ENCODE measurements at places on chromosomes 12 and 14.

DNA sequence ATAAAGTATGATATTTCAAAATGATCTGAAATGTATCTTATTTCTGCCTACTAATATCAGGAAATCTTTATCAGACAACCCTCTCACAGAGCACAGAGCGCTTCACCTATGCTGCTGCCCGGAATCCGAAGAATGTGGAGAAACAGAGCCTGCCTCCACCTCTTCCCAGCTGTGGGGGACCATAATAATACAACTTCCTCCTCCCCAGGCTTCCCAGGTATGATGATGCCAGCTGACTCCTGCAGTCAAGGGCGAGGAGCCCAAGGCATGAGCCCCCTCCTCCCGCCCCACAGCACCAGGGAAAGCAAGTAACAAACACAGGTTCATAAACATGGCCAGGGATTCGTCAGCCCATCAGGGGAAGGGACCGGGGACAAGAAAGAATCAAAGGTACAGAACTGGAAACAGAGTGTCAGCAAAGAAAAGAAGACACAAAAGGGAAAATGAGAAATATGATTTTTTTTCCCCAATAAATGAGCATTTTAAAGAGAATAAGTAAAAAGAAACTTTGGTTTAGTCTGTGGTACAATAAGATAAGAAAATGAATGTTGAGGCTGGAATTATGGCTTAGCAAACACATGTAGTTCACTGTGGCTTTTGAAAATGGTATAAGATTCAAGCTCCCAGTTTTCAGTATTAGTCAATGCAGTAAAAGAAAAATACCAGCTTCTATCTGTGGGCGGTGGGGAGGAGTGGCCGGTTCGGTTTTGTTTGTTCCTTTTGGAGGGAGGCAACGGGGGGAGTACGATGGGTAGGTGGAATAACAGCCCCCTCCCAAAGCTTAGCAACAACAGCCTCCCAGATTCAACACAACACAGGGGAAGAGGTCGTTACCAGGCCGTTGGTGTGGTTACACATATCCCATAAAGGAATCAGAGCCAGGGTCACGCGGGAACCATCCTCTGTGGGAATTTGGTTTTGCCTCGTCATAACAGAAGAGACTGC, 68.3 kb downstream of the SETD3 start:
- DNase-seq: no peak

DNA sequence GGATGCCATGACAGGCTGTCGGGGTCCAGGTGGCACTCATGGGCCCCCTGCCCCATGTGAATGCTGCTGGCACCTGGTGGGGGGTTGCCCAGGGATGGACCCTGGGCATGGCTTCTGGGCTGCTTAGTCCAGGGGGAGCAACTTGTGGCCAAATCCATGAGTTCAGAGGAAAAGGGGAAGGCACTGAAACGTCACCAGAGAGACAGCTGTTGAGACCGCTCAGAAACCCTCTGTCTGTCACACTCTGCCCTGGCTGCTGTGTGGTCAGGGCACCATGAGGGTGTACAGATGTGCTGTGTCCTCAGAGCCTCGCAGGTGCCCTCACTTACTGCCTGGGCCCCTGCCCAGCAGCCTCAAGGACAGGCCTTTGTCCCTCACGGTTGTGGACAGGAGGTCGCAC, 9.4 kb downstream of the CLBA1 start:
- DNase-seq: no peak

DNA sequence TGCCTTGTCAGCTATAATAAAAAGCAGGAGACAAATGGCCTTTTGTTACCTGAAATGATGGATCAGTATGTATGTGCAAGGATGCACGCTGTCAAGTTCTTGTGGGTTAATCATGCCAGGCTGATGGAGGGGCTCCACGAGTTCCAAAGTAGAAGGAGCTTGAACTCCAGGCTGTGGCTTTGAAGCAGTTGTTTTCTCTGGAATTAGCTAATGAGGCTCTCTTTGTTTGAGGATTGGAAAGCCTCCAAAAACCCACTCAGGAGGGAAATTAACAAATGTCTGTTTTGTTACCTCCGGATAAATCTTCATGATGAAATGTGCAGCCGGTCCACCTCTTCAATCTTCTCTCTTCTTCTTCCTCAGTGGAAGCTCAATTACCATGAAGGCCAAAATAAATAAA, 605.5 kb downstream of the DIO2 start:
- no peak for DNase-seq

GRCh38 chr12:94145191-94145983, 3.0 kb upstream of the PLXNC1 start:
- no peak for DNase-seq

DNA sequence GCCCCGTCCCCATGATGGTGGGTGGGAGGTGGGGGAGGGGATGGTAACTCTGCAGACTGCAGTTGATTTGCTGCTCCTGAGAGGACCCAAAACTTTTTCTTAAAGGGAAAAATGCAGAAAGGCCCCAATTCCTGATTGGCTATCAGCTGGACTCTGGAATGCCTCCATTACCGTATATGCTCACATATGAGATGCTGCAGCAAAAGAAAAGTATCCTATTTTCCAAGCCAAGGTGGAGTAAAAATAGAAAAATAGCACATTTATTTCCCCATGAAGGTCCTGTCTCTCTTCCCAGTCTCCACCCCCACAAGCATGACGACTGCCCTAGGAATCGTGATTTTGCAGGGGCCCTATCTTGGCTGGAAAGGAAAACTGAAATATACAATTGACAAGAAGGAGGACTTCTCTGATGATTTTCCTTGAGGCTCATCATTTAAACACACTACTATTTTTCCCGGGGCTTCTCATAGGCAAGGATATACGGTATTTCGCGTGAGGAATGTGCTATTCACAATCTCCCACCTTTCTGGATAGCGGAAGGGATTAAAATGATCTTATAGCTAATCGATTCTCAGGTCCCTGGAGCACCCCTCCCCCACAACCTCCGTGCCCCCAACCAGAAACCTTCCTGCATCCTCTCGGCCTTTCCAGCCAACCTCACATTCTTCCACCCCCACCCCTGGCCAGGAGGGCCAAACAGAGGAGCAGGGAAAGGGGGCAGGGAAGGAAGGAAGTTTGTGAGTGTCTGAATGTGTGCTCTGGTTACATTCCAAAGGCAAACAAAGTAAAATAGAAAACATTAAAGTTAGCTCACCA, 138.9 kb upstream of the CCND2 start:
- no peak for DNase-seq

- no peak for DNase-seq
Observed at GRCh38 chr14:20179880-20180279, 10.8 kb upstream of the OR11G2 start.

DNA sequence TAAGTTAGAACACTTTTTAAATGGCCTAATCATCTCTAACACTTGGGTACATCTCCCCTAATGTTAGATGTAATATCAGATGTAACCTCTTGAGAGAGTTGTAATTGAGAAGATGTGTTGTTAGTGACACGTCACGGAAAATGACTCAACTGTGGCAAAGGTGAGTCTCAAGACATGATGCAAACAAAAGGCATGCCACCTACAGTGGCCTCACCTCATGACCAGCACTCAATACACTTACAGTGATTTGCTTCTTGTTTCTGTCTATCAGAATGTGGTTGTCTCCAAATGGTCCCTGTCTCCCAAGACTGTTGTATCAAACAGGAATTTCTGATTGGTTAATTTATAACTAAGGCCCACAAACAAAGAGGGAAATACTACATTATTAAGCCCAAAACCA, 91.2 kb downstream of the SLC25A21 start:
- no peak for DNase-seq

- DNase-seq: no peak
Observed at GRCh38 chr14:34038358-34039057, 87.6 kb upstream of the EGLN3 start.

DNA sequence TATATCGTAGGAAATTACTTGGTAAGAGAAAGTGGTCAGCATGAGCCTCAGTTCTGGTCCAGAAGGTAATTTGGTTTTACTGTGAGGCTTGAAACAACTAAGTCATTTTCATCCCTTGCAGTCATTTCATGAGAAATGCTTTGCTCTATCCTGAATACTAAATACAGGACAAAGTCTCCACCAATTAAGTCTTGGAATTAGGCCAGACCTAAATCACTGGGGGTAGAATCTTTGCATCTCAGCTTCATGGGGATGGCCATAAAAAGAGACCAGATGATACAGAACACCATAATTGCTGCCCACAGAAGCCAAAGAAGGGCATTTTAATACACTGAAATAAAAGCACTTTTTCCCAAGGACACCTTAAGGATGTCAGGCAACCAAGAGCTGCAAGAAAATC, 277.9 kb upstream of the DCN start:
- no peak for DNase-seq

Data from effector CD4-positive, alpha-beta T cell (primary cell).